Hematopoietic multipotent progenitor cell treated with erythropoietin and hydrocortisone succinate and interleukin-3 and kit ligand, for 17 days (in vitro differentiated cells): ENCODE measurements at places on chromosomes 7 and 10.

- DNase-seq, result no peak
Measured at GRCh38 chr10:34576797-34577196, 238.3 kb downstream of the PARD3 start.

DNA sequence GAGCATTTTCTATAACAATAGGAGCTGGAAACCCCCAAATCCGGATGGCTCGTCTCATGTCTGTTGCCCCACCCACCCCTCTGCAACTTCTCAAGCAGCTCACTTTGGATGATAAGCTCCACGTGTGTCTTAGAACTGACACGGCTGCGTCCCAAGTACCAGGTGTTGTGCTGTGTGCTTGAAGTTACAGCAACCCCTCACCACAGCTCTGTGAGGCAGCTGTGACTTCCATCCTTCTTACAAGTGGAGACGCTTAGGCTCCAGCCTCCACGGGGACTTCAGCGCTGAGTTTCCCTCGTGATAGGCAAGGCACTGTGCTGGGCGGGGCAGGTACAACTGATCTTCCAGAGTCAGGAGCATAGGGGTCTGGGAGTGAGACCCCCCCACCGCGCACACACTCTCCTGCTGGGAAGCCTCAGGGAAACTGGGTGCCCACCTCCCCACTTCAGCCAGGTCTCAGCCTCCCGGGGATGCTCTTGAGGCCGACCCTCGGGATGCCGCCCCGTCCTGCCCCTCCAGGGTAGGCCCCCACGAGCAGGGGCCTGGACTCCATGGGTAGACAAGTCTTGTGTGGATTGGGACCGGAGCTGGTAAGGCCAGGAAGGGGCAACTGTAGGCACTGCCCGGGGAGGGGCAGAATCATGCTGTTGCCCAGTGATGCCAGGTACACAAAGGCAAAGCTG lies 31.4 kb downstream of the EN2 start:
- DNase-seq, result no peak

GRCh38 chr7:128365432-128365831 lies 3.9 kb upstream of the PRRT4 start:
- no peak for DNase-seq

GRCh38 chr10:46330894-46331293 lies 44.1 kb downstream of the ANTXRL start:
- no peak for DNase-seq

DNA sequence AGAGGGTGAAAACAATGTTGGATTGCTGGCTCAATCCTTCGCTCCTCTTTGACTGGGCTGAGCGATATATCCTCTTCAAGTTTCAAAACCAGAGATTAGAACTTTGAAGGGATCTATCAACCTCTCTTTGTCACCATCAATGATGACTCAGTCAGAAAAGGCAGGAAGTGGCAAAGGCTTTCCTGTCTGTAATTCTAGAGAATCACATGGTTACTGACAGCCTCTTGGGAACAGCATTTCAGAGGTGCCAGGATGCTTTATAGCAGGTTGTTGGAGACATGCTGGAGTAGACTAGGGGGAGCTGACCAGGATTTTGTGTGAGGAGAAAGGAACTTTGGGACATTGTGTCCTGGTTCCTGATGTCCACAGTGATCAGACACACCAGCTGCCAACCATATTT lies 81.3 kb downstream of the PRKCQ start:
- no peak for DNase-seq

DNA sequence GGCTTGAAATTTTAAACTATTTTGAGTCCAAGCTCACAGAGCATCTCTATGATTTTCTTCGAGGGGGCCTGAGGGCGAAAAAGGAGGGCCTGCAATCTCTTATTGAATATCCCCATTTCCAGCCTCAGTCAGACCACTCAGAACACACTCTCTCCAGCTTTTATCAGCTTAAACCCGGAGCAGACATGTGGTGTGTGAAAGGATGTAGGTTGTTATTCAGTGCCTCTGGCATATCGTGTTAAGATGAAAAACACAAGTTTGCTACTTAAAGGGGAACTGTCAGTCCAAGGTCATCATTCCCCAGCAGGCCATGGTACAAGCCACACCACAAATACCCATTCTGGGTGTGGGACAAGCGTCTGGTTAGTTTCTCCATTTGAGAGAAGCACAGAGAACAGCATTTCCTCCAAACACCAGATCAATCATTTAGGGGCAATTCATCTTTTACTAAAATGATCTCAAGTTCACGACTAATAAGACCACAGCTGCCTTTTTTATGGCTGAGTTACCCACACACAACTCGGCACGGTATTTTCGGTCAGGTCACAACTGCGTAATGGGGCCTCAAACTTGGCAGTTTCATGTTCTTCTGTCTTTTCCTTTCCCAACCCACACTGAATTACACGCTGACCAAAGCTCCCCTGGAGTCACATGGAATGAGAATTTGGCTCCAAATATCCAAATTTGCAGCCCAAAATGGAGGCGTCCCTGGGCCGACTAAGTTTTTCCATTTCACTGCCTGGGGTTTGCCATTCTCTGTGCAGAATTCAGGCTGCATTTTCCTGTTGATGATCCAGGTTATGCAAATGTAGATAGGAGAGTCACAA lies 188.4 kb downstream of the SEM1 start:
- no peak for DNase-seq

- DNase-seq, result no peak
Measured at GRCh38 chr7:94675356-94675755, 19.4 kb upstream of the SGCE start.

- DNase-seq, result no peak
Measured at GRCh38 chr10:2618690-2619089, 448.7 kb upstream of the PFKP start.

GRCh38 chr7:22333680-22334141 lies 23.2 kb downstream of the RAPGEF5 start:
- DNase-seq, result no peak

DNA sequence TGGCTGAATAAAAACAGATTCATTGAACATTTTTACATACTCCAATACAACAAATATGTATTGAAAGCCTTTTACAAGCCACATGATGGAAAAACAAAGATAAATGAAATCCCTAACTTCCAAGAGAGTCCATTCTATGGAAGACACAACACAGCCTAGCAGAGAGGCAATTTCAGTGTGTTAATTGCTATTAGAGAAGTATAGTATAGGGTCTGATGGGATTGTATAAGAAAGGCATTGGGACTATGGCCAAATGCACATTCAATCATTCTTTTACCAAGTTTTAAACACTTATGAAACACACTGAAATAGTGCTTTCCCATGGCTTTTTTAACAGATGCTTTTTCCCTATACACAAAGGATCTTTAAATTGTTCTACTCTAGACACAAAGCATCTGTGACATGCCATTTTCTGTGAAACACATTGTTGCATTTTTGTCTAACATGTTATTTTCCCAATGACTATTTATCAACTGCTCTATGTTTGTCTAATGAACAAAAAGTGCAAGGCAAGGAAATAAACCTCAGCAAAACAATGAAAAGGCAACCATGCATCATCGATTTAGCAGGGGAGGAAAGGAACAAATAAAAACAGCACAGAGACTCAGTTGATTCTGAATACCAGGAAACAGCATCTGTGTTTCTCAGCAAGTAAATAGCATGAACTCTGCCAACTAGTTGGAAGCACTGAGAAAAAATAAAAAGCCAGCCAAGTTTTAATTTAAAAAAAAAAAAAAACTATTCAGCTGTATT lies 42.4 kb upstream of the PHYHIPL start:
- no peak for DNase-seq

- no peak for DNase-seq
Measured at GRCh38 chr7:70450731-70451130, 681.2 kb upstream of the GALNT17 start.

GRCh38 chr10:48333856-48334255 lies 27.4 kb downstream of the MAPK8 start:
- no peak for DNase-seq

DNA sequence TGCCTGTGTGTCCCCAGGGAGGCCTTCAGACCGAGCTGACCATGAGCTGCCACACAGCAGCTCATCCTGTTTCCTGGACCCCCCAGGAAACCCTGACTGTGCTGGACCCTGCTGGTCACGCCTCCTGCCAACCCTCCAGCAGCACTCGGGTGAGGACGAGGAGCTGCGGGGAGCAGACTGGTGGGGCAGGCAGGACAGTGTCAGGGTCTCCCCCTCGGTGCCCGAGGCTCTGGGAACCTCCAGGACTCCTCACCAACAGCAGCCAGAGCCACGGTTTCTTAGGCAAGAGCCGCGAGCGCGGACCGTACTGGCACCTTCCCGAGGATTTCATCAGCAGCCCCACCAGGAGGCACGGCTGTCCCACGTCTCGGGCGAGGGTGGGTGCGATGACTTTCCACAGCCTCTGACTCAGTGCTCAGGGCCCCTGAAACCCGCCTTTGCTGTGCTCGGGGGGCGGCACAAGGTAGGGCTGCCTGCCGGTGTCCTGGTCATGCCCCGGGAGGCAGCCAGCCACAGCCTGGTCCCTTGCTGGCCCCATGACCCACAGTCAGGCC lies 186.9 kb downstream of the ELFN1 start:
- DNase-seq, result no peak

DNA sequence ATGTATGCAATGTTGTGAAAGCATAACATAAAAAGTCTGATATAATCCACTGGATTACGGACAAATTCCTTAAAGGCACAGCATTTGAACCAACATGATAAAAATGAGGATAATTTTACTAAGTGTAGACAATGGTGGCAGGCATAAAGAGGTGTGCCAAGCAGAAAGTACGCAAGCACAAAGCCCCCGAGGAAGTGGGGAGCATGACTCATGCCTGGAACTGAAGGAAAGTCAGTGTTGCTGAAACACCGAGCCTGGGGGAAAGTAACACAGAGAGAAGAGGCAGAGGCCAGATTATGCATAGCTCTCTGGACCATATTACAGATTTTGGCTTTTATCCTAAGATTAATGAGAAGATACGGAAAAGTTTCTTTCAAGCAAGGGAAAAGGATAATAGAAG lies 490.0 kb upstream of the PHF14 start:
- no peak for DNase-seq

DNA sequence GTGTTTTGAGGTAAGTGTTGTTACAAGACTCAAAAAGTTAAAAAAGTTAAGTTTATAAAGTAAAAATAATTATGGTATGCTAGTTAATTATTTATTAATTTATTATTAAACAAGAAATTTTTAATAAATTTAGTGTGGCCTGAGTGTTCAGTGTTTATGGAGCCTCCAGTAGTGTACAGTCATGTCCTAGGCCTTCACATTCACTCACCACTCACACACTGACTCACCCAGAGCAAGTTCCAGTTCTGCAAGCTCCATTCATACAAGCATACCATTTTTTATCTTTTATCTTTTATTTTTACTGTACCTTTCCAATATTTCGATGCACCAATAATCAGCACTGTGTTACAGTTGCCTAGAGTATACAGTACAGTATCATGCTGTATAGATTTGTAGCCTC lies 381.2 kb upstream of the MGMT start:
- no peak for DNase-seq

DNA sequence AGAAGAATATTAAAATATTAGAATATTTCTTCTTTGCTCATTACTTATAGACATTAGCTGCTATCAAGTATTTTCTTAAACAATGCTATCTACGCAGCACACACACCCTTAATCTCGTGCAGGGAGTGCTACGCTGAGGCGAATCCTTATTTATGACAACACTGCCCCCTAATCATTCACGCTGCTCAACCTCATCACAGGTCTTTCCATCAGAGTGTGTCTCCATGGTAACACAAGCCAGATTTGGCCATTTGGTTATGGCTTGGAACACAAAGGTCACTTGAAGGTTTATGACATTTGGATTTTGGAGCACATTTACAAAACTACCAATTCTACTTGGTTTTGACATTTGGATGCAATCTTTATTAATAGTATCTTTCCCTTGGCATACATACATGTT lies 45.4 kb upstream of the MYO3A start:
- DNase-seq, result no peak

GRCh38 chr10:126599949-126600682 lies 70.4 kb downstream of the C10orf90 start:
- no peak for DNase-seq

DNA sequence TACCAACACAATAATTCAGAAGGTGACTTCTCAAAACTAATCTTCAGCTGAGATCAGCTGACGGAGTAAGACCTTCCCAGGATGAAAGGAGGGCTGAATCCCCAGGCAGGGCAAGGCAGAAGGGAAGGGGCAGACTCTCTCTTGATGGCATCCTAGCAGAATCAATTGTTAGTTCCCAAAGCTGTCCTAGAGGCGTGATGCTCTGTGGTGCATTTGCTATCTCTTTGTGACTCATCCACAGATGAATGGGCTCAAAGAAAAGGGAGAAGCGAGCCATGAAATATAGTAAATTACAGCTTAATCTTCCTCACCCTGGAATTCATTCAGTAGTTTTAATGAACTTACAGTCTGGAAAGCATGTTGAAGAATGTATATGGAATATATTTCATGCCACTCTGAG lies 37.2 kb downstream of the PDE1C start:
- DNase-seq, result no peak

GRCh38 chr10:72308320-72308987 lies 34.7 kb downstream of the DDIT4 start:
- DNase-seq, result peak; percentile 90

- DNase-seq, result no peak
Measured at GRCh38 chr7:68399991-68400590, 1198.2 kb upstream of the AUTS2 start.

DNA sequence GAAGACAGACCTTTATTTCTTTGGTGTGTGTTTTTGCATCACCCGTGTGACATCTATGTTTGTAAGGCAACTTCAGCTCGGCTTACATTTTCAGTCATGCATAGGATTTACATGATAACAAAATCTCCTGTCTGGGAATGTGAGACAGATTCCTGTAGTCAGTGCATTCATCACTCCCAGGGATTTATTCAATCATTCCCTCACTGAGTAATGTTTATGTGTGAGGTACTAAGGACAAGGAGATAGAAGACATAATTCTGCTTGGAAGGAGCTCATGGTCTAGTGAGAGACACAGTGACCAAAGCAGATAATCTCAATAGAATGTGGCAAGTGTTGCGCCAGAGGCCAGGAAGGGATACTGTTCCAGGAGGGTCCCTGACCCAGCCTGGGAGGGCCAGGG lies 35.2 kb upstream of the BMPER start:
- no peak for DNase-seq

DNA sequence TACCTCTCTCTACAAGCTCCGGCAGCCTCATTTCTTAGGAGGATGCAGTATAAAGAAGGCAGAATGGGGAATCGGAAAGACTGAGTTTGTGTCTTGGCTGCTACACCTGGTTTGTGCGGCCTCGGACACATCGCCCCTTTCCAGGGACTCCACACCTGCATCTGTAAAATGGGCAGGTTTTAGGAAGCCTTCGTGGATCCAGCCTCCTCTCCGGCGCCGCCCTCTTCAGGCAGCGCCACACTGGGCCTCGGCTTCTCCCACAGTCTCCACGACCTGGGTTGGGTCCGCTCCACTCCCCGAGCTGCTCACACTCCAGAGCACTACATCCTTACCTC lies 341 bp downstream of the GOT1 start:
- no peak for DNase-seq

GRCh38 chr7:114700247-114700928 lies 221.5 kb upstream of the MDFIC start:
- no peak for DNase-seq

DNA sequence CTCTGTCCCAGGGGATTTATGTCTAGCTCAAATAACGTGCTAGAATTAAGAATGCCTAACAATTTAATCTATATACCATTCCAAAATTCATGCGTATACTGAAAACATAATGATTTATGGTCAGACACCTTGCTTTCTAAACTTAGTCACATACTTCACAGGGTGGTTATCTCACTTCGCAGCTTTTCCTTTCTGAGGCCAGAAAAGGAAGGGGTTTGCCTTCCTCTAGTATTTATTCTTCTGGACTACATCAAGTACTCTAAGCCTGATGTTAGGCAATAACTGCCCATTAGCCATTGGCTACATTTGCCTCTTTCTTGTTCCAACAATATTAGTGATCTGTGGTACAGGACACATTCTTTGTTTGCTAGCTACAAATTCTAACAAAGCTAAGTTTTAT lies 72.6 kb upstream of the FHIP2A start:
- no peak for DNase-seq
